ENCODE measurements at places on chromosomes 7 and 10.
A peak's percentile ranks its signal among the peaks of the same experiment; 100 is the strongest.

- no peak for DNase-seq
These were observed 5.4 kb upstream of the PFKFB3 start for GRCh38 chr10:6197321-6197720.

DNA sequence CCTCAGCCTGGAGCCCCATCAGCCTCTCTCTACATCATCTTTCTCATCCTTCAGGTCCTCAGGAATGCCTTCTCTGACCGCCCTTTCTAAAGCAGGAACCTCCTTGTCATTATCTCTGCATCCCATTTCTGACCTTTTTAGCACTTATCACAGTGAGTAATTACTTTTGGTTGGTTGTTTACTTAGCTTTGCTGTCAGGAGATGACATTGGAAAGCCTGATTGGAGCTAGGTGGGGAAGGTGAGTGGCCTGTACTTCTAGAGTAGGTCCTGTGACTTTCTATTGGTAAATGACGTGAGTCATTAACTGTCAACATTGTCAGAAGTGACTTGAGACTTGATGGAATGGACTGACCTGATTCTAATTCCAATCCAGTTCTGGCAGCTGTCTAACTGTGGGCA is 9.3 kb upstream of the SLC25A13 start:
- no peak for DNase-seq

DNA sequence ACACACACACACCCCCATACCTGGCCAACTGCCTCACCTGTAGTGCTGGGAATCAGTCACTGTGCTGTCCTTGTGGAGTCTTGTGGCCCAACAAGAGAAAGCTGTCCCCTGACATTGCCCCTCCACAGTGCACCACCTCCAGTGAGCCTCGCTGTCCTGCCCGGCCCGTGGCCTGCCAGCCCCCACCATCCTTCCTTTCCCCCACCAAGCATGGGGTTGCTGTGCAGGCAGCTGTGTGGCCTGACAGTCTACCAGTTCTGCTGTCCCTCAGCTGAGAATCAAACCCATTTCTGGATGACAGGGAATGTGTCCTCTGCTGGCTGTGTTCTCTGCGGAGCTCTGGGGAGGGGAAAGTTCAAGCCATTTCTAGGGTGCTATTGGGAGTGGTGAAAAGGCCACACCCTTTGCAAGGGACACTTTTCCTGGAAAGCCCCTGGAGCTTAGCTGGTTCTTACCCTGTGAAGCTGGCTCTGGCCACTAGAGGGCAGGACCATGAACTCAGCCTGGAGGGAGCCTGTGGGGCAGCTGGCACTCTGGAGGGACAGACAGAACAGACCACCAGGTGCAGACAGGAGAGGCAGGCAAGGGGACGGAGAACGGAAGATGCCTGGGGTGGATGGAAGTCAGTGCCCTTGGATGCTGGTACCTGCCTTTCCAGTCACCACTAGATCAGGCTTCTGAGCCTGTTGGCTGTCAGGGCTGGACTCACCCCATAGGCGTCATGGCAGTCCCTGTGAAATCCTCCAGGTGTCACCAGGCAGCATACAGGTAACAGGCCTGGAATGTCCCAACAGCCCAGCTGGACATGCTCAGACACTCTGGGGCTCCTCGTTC is 10.5 kb upstream of the MTPAP start:
- DNase-seq = peak; percentile 64

DNA sequence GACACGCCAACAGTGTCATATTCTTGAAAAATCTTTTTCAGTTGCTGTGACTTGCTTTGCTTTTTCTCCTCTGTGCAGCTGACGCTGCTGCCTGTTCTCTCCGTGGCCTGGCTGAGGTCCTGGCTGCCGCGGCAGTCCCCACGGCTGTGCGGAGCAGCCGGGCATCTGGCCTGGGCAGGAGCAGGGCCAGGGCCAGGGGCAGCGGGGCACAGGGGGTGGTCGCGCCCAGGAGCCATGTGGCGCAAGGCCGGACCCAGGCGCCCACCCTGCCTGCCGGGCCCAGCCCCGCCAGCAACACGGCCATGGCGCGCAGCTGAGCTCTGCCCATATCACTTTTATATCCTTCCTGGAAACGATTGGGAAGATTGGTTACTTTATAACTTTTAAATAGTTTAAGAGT is 109.4 kb upstream of the ACBD5 start:
- DNase-seq = no peak

DNA sequence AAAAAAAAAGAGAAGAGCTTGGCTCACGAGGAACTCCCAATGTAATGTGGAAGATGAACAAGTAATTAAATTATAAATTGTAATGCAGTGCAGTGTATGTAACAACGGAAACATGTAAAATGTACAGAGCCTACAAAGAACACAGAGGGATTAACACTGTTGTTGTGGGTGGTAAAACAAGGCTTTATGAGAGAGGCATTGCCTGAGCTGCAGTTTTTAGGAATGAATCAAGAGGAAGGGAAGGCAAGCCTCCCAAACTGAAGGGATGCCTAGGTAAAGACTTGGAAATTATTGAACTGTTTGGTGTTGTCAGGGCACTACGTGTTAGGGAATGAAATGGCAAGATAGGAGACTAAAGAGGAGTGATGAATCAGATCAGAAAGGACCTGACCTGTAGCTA is 213.7 kb downstream of the HTR7 start:
- DNase-seq = peak; percentile 3

- DNase-seq = no peak
These were observed 4.6 kb downstream of the NFKB2 start for GRCh38 chr10:102400076-102400475.

DNA sequence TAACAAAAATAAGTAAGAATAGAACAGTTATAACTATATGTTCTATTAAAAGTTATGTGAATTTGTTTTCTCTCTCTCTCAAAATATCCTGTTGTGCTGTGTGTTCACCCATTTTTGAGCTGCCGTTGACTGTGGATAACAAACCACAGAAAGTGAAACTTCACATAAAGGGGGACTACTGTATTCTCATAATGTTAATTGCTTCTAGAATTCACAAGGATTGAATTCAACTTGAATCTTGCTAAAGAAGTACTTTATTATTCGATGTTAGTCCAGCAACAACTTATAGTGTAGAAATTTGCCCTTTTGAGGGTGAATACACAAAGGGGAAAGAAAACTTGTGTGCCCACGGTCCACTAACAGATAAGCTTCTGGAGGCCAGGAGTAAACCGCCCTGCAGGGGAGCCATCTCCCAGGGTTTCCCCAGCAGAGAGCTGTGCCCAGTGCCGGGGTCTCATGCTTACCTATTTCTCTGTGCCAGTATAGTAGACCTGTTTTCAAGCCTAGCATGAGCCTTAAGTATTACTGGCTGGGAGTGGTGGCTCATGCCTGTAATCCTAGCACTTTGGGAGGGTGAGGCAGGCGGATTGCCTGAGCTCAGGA is 87.1 kb downstream of the KAT6B start:
- DNase-seq = no peak

GRCh38 chr7:65796205-65796604 is 76.7 kb upstream of the VKORC1L1 start:
- DNase-seq = no peak

GRCh38 chr10:10976652-10977051 is 41.0 kb upstream of the CELF2 start:
- DNase-seq = no peak

DNA sequence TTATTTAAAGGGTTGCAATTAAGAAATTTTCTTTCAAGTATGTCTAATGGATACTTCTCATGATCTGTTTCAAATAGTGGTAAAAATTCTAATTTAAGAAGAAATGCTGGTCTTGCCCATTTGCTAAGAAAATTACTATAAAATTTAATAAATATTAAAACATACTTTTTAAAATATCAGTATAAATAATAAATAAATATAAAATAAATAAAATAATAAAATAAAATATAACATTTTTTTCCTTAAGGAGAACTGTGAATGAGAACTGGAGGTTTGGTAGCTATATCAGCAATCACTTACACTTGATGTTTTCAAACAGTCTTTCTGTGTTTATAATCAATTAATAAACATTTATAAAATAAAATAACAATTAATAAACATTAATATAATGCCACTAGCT is 266.1 kb downstream of the HGF start:
- DNase-seq = no peak

GRCh38 chr10:127299956-127300689 is 103.7 kb upstream of the INSYN2A start:
- no peak for DNase-seq

- DNase-seq = no peak
These were observed 63.4 kb downstream of the SRPK2 start for GRCh38 chr7:105325216-105325904.

DNA sequence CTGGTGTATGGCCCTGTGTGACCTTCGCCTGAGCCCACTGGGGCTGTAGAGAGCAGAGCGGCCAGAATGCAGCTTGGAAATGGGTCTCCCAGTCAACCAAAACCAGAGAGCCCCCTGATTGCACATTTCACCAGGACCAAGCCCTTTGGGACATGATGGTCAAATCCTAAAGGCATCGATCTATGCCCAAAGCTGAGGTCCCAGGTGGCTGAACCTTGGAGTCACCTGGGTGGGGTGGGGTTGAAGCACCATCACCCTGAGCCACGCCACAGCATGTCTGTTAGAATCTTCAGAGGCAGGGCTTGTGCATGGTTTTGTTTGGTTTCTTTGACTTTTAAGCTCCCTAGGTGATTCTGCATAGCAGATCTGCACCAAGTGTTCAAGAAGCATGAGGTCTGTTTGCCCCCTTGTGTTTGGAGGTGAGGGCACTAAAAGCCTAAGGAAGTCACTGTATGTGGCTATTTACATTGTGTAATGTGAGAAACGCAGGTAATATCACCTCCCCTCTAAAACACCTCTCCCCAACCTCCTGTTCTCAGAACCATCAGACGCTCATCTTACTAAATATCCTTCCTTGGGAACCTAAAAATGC is 9.6 kb downstream of the PKD1L1 start:
- DNase-seq = peak; percentile 26

DNA sequence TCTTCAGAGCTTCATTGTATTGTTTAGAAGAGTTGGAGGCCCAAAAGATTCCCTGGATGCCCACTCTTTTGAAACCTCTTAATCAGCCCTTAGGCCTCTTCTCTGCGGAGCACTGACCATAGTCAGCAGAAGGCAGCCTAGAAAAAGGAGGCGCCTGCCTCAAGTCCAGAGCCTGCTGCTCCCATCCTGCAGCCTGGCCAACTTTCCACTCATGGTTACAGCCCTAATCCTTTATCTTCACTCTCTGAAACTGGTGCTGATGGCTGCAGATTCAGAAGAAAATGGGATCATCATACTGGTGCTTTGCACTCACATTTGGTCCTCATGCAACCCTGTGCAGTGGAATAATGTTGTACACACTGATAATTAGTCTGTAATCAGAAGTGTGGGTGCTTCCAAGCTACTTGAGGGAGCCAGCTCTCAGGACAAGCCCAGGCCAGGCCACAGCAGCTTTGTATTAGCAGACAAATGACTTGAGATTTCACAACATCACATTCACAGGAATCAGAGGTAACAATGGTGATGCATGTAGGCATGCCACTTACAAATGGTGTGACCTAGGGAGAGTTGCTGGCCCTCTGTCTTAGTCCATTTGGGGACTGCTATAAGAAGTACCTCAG is 272.9 kb downstream of the GALNT17 start:
- DNase-seq = no peak

DNA sequence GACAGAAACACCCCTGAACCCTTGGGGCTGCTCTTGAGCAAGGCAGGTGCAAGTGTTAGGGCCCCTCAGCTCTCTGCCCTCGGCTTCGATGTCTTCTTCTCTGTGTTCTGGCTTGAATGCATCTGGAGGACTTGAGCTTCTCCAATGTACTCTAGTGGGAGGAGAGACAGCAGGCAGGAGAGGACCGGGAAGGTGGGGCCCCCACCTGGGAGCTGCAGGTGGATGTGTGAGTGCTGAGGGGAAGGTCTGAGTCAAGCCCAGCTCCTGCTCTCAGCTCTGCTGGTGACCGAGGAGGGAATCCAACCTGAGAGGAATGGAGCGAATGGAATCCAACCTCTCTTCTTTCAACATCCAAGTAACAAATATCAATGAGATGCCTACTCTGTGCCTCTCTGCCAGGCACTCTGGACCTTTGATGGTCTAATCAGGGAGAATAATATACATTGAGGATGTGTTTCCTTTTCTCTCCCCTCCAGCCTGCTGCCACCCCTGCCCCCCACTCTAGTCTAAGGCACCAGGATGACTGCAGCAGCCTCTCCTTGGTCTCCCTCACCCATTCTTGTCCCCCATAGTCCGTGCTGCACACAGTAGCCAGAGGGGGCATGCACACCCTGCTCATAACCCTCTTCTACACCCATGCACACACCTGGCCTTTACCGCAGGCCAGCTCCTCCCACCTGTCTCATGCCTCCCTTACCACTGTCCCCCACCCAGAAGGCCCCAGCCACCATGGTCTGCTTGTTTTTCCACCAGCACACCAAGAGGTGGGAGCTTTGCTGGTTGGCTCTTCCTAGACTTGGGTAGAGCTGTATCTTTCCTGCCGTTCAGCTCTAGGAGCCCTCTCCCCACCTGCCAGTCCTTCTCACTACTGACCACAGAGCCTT is 13.6 kb downstream of the TBATA start:
- DNase-seq = no peak

DNA sequence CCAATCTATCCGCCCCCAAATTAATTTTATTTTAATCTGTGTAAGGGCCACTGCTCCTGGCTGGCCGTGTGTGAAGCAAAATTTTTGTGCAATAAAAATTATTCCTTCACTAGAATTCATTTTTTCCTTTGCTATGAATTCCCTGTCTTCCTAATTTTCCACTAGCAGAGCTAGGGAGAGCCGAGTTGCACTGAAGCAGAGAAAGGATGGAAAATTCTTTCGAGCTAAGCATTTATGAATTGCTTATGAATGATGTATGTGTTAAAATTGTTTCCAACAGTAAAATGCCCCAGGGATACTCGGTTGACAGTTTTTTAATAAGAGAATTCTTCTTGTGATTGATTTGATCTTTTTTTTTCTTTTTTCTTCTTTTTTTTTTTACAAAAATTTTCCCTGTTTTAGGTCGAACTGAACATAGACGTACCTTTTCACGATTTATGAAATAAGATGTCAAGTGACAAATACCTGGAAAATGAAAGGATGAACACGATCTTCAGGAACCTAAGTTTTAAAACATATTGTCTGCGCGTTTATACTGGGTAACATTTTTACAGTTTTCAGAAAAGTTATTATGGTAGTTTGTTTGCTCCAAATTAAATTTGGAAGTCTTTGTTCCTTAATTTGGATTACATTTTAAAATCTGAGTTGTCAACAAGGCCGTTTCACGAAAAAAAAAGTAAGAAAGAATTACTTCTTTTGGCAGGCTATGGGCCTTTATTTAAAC is 288.8 kb upstream of the NFE2L3 start:
- DNase-seq = no peak

DNA sequence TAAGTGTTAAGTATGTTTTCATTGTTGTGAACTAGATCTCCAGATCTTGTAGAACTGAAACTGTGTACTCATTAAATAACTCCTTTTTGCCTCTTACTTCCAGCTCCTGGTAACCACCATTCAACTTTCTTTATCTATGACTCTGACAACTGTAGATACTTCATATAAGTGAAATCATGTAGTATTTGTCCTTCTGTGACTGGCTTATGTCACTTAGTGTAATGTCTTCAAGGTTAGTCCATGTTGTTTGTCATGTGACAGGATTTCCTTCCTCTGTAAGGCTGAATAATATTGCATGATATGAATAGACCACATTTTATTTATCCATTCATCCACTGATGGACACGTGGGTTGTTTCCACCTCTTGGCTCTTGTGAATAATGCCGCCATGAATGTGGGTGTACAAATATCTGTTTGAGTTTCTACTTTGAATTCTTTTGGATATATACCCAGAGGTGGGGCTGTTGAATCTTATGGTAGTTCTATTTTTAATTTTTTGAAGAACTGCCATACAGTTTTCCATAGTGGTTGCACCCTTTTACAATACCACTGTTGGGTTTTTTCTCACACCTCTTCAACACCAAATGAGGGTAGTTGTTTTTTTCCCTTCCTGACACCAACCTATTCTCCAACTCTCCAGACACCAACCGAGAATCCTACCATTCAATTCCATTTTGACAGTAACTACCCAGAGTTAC is 10.7 kb upstream of the FMC1 start:
- DNase-seq = no peak

GRCh38 chr10:34193931-34194626 is 621.0 kb downstream of the PARD3 start:
- no peak for DNase-seq
